ENCODE measurements at places on chromosomes 7 and 10.

GRCh38 chr7:116354546-116355423, 144.4 kb downstream of the TES start:
- DNase-seq = no peak

DNA sequence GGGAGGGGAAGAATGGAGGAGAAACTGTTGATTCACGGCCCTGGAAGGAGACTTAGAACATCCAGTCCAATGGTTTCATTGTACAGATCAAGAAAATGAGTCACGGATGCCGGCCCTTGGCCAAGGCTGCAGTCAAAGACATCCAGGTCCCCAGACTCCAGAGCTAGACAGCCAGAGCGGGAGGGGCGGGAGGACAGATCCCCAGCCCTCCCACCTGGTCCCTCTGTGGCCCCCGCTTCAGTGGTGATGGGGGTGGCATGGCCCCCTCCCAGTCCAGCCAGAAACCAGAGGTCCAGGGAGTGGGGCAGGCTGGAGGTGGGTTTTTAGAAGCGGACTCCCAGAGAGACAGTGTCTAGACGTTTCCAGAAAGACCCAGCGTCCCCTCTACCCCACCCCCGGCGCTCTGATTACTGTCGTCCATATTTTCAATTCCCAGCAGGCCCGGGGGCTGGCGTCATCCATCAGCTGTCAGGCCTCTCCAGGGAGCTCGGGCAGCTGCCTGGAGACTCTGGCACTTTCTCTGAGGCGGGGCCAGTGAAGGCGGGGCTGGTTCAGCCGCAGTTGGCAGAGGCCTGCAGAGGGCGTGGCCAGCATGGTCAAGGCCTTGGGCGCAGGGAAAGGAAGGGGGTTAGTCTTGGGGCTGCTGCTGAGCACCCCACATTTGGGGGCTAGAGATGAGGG, 8.0 kb upstream of the HSPB1 start:
- no peak for DNase-seq

- DNase-seq = no peak
Measured at GRCh38 chr7:142654398-142654797, 94.9 kb upstream of the PRSS1 start.

GRCh38 chr7:25989140-25989705, 162.8 kb upstream of the NFE2L3 start:
- DNase-seq = no peak

DNA sequence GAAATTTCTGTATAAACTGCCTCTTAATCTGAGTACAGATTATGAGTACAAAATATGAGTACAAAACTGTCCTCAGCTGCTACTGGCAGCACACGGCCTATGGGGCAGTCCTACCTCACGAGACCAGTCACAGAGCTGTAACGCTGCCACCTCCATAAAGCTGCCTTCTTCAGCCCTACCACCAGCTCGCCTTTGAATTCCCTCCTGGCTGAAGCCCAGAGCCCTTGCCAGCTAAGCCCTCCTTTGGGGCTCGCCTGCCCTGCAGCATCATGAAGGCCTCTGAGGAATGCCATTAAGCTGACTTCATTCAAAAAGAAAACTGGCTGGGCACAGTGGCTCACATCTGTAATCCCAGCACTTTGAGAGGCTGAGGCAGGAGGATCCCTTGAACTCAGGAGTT, 180.0 kb upstream of the SH2B2 start:
- no peak for DNase-seq

- DNase-seq = no peak
Measured at GRCh38 chr10:118958984-118959925, 70.3 kb upstream of the NANOS1 start.

GRCh38 chr7:140348161-140348849, 50.0 kb downstream of the SLC37A3 start:
- DNase-seq = no peak
